ENCODE measurements at places on chromosomes 7 and 10. TPM values are rescaled to one million over a fixed set of nuclear protein-coding genes. Genes with fewer than 3 reads are reported as not detected.

The SKIDA1 gene
- total RNA-seq = 0.34 TPM

The SPDYE9 gene
- not detected for total RNA-seq

The KLLN gene
- total RNA-seq = 0.43 TPM

The CNPY4 gene
- 3.9 TPM for total RNA-seq

The GFRA1 gene
- total RNA-seq = 7.1 TPM

- H3K36me3 ChIP-seq = no peaks in the 10 kb centered on the region
- H3K27ac ChIP-seq = no peak overlapping the region
- H3K4me3 ChIP-seq = no peak overlapping the region
- H3K27me3 ChIP-seq = no peaks in the 10 kb centered on the region
These were observed 29.7 kb upstream of the CALN1 start for GRCh38 chr7:72441791-72442190.

DNA sequence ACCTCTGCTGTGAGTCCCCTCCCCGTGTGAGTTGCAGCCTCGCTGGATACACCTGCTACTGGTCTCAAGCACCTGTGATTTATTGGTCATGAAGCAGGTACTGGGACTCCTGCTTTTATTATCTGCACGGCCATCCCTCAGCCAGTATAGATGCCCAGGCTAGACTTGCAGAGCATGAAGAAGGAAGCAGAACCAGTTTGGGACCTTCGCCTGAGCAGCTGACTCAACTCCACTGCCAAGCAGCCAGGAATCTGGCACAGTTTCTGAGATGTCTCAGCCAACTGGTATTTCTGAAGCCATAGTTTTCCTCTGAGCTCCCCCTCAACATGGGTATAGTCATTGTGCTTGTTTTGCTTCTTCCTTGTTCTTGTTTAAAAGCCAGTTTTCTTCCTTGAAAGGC lies 28.0 kb upstream of the SLC39A12 start:
- H3K4me1 ChIP-seq = no peaks in the 10 kb centered on the region
- no peaks in the 10 kb centered on the region for H3K27me3 ChIP-seq
- H3K4me3 ChIP-seq = no peak overlapping the region
- DNase-seq = no peak

DNA sequence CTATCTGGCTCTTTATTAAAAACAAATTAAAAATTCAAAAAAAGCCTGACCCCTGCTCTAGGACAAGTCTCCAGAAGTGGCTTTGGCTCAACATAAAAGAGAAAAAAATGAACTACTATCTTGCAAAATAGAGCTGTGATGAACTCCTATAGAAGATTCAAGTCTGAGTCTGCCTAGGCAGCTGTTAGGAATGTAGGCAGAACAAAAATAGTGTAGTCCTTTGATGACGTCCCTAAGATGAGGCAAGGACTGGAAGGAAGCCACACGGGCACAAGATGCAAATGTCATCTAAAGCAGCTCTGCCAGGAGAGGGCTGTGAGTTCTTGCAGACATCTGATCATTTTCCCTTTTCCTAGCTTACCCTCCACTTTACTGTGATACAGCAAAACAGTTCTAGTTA lies 20.5 kb downstream of the ASNS start:
- DNase-seq = no peak
- peaks cover 5% of the 10 kb centered on the region for H3K4me1 ChIP-seq
- H3K4me3 ChIP-seq = no peak overlapping the region

- no peaks in the 10 kb centered on the region for H3K36me3 ChIP-seq
- H3K27ac ChIP-seq = no peak overlapping the region
These were observed 46.8 kb downstream of the CCDC6 start for GRCh38 chr10:59859570-59859969.

GRCh38 chr10:34988397-34989067 lies 101.6 kb downstream of the CUL2 start:
- no peak overlapping the region for H3K4me3 ChIP-seq
- no peaks in the 10 kb centered on the region for H3K36me3 ChIP-seq
- no peak for DNase-seq
- H3K27ac ChIP-seq = no peak overlapping the region
- no peaks in the 10 kb centered on the region for H3K4me1 ChIP-seq

Data from psoas muscle (tissue), 8 donors.